ENCODE measurements at places on chromosomes 2 and 18. TPM values are rescaled to one million over a fixed set of nuclear protein-coding genes. Genes with fewer than 3 reads are reported as not detected.

POTEC gene
- total RNA-seq = not detected

SLC8A1 gene
- total RNA-seq = 9.3 TPM

GRCh38 chr2:29811378-29811777 is 110.0 kb downstream of the ALK start:
- H3K4me3 ChIP-seq = no peak overlapping the region
- no peaks in the 10 kb centered on the region for H3K4me1 ChIP-seq
- no peaks in the 10 kb centered on the region for H3K27me3 ChIP-seq
- DNase-seq = no peak

GRCh38 chr2:241309684-241310117 is 5.8 kb downstream of the HDLBP start:
- no peaks in the 10 kb centered on the region for H3K4me1 ChIP-seq
- H3K36me3 ChIP-seq = no peaks in the 10 kb centered on the region
- DNase-seq = no peak
- H3K27ac ChIP-seq = no peak overlapping the region
- no peak overlapping the region for H3K4me3 ChIP-seq
- H3K27me3 ChIP-seq = no peaks in the 10 kb centered on the region

DNA sequence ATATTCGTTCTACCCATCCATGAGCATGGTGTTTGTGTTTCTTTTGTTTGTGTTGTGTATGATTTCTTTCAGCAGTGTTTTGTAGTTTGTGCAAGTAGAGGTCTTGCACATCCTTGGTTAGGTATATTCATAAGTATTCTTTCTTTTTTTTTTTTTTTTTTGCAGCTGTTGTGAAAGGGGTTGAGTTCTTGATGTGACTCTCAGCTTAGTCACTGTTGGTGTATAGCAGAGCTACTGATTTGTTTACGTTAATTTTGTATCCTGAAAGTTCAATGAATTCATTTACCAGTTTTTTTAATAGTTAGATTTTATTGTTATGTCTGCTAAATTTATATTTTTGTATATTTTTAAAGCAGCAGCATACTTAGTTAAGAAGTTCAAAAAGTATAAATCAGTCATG is 834.4 kb upstream of the NRXN1 start:
- no peak overlapping the region for H3K4me3 ChIP-seq
- H3K27ac ChIP-seq = no peak overlapping the region
- DNase-seq = no peak
- no peaks in the 10 kb centered on the region for H3K27me3 ChIP-seq
- H3K36me3 ChIP-seq = no peaks in the 10 kb centered on the region

- no peak overlapping the region for H3K4me3 ChIP-seq
- DNase-seq = no peak
- no peaks in the 10 kb centered on the region for H3K27me3 ChIP-seq
- no peaks in the 10 kb centered on the region for H3K36me3 ChIP-seq
Observed at GRCh38 chr2:44777036-44777435, 164.5 kb upstream of the SIX3 start.

- H3K27me3 ChIP-seq = no peaks in the 10 kb centered on the region
- DNase-seq = no peak
- H3K27ac ChIP-seq = no peak overlapping the region
- no peaks in the 10 kb centered on the region for H3K36me3 ChIP-seq
Observed at GRCh38 chr18:52348209-52348608, 8.2 kb downstream of the DCC start.
